ENCODE measurements at places on chromosomes 6 and 20.

- DNase-seq = no peak
Observed at GRCh38 chr6:123616942-123617341, 19.8 kb downstream of the TRDN start.

DNA sequence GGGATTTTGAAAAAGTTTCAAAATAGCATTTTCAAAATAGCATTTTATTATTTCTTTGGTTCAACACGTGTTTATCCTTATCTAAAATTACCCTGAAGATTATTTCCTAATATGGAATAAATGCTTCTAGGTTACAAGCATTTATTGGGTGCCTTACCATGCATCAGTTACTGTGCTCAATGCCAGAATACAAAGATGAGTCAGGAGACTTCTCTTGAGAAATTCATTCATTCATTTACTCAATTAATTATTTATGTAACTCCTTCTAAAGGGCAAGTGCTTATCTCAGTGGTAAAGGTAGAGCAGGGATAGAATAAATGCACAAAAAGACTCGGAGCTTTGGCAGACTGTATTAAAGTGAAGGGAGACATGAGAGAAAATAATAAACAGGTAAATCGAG, 150.1 kb upstream of the PDE7B start:
- DNase-seq = no peak

- no peak for DNase-seq
Observed at GRCh38 chr6:63690221-63690620, 54.6 kb downstream of the PHF3 start.

- no peak for DNase-seq
Observed at GRCh38 chr20:20864351-20865096, 152.1 kb upstream of the RALGAPA2 start.

DNA sequence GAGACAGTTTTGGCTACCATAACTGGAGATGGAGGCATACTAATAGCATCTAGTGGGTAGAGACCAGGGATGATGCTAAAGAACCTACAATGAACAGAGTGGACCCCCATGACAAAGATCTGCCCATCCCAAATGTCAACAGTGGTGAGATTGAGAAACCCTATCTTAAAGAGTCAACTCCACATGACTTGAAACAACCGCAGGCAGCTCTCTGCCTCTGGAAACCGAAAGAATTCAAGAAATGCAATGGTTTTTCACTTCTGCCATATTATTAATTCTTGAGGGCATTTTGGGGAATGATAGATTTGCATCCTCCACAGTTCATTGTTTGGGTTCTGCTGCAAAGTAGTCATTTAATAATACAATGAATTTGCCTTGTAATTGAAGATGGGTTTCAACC, 463.4 kb downstream of the MAFB start:
- no peak for DNase-seq

DNA sequence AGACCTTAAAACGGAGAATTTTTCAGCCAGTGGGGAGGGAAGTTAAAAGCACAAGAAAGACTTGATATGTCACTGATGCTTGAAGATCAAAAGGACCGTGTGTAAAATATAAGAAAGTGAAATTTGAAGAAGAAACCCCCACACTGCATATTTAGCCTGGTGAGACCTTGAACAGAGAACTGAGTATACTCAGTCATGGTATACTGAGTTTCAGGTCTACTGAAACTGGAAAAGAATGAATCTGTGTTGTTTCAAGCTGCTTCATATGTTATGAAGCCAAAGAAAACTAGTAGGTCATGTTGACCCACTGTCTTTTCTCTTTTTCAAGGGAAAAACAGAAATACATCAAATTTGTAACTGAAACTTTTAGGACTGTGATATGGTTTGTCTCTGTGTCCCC, 443.8 kb upstream of the GJE1 start:
- no peak for DNase-seq

DNA sequence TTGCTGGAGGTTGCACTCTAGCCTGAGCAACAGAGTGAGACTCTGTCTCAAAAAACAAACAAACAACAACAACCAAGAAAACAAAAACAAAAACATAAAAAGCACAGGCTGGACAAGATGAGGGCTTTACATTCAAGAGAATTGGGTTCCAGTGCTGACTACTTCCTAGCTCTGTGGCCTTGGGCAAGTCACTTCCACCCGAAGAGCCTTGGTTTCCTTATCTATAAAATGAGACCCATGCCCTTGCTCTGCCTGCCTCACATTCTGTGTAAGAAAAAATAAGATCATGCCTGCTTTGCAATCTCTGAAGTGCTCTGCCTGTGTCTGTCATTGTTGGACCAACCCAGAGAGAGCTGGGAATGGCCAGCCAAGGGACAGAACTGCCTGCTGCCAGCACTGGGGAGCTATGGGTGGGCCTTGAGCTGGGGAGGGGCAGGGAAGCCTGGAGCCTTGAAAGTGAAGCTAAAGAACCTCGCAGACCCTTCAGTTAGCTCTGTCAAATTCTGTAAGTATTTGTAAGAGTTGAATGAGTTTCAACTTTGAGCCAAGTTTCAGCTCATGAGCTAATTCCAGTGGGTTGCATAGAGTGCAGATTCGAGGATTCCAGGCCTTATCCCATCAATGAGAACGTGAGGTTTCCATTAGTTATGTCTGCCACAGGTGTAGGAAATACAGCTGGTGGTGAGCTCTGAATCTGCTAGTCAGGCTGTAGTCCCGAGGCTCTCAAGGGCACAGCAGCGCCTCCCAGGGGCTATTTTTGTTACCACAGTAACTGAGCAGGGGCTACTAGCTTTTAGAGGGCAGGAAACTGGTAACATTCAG, 93.2 kb downstream of the DLGAP4 start:
- peak; percentile 11 for DNase-seq

- DNase-seq = no peak
Observed at GRCh38 chr6:158389193-158389919, 77.1 kb downstream of the TULP4 start.

- no peak for DNase-seq
Observed at GRCh38 chr6:168417679-168418557, 23.1 kb upstream of the SMOC2 start.

- DNase-seq = no peak
Observed at GRCh38 chr20:42041000-42041565, 422.9 kb upstream of the CHD6 start.

GRCh38 chr6:170230520-170231292, 60.2 kb downstream of the DLL1 start:
- no peak for DNase-seq

GRCh38 chr6:36436466-36436865, 6.2 kb downstream of the PXT1 start:
- no peak for DNase-seq

DNA sequence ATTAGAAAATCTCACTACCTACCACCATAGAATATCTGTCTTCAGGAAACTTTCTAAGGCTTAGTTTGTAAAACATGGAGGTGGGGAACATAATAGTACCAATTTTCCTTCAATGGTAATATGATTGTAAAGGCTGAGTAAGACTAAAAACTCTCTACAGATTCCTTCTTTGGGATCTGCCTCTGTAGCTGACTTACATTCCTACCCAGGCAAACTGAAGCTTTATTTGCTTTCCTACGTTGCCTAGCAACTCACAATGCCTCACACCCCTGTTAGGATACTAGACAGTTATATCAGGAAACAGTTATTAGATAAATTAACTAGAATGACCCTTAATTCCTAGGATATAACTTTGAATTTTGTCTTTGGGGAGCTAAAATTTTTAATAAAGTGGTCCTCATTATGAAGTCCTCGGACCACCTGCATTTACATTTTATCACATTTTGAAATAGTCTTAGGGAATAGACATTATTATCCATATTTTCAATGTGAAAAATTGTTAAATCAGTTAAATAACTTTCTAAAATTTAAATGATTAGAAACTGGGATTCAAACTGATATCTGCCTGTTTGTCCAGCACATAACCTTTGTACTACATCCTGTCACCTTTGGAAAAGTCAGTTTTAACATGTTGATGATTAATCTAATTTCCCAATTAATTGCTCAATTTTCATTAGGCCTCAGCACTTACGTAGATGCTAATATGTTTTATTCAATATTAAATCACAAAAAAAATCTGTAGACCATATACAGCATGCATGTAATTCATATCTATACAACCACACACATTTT, 591.4 kb downstream of the RNF144B start:
- no peak for DNase-seq

GRCh38 chr6:119727504-119728219, 378.1 kb upstream of the MAN1A1 start:
- no peak for DNase-seq
